ENCODE measurements at places on chromosomes 4 and X.

GRCh38 chrX:71652405-71652804 lies 14.9 kb upstream of the LOC101059915 start:
- DNase-seq, result peak; percentile 64

- no peak for DNase-seq
Measured at GRCh38 chr4:86921608-86922252, 13.1 kb upstream of the AFF1 start.

- no peak for DNase-seq
Measured at GRCh38 chrX:71154641-71155040, 10.0 kb downstream of the NLGN3 start.

DNA sequence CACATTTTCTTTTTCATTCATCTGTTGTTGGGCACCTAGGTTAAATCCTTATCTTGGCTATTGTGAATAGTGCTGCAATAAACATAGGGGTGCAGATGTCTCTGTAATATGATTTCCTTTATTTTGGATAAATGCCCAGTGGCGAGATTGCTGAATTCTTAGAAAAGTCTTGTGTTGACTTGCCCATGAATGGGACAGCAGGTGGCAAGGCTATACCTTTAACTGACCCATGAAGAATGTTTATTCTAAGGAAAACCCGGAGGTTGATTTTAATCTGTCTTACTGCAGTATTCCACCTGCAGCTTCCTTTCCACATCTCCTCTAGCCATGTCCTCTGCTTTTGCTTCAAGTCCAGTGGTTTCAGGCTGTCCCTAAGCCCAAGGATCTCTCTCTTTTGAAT lies 220.6 kb downstream of the SNCA start:
- DNase-seq, result no peak

DNA sequence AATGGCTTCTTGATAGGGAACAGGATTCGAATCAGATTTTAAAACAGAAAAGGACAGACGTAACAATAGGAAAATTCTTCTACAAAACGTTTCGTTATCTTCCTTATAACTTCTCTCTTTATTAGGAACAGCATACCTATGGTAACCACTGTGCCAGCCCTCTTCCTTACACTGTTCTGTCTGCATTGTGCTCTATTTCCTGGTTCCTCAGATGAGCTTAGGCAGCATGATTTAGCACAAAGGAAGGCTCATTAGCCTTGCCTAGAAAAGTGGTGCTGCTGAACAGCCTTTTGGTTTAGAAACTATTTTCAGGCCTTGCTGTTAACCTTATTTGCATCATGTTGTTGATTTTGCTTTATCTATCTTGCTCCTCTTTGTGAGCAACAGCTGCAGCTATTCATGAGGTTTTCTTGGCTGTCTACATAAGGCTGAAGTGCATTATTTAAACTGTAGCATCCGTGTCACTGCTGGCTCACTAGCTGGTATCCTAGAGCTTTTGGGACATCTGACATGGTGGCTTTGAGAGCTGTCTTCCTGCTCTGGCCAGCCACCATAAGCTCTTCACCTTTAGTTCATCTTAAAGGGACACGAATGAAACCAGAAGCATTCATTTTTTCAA lies 69.9 kb upstream of the NRK start:
- no peak for DNase-seq

DNA sequence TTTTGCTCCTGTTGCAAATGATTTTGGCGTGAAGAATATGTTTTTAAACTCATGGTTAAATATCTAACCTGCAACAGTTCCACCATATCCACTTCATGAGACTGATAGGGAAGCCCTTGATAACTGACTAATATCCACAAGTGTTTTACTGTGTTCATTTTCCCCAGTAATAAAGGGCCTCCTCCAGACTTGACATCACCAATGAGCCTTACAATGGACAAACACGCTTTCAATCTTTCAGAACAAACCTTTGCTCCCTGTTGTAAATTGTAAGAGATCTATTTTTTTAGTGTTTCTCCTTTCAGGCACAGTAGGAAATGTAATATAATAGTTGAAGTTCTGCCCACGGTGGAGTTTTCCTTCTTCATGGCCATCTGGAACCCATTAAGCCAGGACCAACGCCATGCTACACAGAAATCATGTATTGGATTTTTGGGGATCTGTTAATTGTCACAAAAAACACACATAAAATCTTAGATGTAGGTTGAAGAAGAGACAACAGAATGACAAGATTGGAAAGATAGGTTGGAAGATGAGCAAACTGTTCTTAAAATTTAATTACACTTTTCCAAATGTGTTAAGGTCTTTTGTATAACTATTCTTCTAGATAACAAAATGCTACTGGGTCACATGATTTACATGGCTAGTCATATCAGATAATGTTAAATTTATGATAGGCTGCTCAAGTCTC lies 1030.1 kb downstream of the FSTL5 start:
- no peak for DNase-seq

DNA sequence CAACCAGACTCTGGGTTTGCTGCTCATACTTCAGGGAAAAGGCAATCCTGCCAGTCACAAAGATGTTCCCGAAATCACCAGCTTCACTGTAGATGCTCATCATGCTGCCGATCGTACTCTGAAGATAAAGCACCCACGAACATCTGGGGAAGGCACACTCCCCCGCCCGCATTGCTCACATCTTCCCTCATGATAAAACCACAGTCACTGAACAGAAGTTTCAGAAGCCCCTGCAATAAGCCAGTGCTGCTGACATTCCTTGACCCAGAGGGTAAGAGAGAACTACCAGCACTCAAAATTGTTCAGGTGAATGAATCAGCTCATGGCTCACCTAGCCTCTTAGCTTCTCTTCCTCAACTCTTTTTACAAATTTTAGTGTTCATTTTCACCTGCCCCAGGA lies 43.1 kb downstream of the SRPX2 start:
- DNase-seq, result no peak

DNA sequence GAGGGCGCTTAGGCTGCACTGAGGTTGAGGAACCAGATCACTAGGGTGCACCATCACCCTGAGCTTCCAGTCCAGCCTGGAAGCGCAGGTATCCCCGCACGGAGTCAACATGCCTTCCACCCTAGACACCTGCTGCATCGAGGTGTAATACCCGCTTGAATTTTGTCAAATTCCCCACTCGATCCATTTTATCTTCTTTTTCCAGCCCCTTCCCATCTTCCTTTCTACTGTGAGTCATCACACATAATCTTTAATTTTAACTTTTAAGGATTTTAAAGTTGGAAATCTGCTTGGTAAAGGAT lies 821 bp downstream of the PLK4 start:
- DNase-seq, result no peak

DNA sequence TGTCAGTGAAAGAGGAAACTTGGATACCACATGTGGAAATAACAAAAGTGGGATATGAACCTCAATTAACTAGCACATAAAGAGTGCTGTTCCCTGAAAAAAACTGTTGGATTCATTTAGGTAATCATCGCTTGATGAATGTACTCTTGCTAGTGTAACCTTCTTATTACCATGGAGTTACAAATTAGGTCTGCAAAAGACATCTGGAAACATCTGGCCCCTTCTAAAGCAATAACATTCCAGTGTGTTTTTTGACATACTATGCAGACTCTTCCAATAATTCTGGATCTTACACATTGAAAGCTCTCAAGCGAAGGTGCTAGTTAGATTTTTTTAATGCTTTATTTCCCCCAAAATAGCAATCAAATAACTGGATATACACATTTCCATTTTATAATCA lies 134.6 kb downstream of the ATP10D start:
- no peak for DNase-seq

- no peak for DNase-seq
Measured at GRCh38 chrX:103904301-103904700, 58.1 kb upstream of the TMSB15B start.

DNA sequence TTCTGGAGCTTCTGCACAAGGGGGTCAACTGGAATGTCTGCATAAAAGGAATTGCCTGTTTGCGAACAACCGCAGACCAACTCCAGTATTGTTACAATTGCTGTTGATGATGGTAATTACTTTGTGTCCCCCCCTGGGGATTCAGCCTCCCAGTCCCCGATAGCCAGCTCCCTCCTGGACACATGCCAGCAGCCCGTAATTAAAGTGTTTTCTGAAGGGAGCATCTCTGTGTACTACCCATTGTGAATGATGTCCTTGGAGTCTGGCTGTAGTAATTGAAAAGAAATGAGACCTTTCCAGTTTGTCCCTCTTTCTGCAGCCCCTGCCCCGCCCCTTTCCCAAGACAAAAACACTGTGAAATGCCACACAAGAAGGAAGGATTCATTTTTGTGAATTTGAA lies 377.1 kb upstream of the LCORL start:
- DNase-seq, result no peak

DNA sequence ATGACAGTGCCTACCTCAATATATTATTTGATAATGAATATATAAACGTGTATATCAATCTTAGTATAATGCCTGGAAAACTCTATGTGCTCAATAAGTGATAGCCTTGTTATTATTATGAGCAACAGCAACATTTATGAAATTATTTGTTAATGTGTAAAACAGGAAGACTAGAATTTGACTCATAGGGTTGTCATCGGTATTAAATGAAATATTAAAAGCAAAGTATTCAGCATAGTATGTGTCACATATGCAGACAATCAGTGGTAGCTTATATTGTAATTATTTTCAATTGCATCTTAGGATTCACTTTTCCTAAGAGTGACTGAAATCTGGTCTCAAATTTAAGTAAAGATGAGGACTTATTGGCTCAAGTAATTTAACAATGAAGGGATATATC lies 24.6 kb downstream of the SPANXD start:
- DNase-seq, result no peak

GRCh38 chr4:139633661-139634060 lies 32.0 kb upstream of the MGST2 start:
- DNase-seq, result peak; percentile 76

DNA sequence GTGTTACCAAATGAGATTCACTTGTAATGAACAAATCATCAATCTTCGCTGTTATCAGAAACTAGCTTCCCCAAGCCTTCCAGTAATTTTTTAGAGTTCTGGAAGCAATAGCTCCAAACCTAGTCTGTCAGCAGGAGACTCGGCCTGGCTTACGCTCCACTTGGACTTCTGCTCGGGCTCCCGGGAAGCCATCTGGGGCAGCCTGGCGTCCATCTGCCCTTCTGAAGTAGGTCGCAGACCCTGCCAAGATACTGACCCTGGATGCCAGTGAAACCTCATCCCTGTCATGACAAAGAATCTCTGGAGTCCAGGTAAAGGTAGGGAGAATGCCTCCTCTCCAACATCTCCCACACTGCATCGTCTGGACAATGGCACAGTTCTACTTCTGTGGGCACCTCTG lies 493.8 kb upstream of the ZFP42 start:
- no peak for DNase-seq

DNA sequence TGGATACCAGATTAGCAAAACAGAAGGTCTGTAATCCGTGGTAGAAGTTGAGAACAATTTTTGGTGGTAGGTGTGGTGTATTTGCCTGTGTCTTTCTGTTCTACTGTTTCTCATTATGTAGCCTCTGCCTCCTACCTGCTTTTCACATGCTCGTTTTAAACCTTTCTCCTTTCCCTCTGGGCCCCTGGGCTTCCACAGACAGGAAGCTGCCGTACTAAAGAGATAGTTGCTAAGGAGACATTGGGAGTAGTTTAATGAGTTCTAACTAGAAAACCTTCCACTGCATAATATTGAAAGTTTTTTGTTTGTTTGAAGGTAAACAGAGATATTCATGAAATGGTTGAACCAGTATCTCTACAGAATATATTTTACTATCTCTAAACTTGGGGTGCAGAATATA lies 107.8 kb downstream of the STOX2 start:
- no peak for DNase-seq

DNA sequence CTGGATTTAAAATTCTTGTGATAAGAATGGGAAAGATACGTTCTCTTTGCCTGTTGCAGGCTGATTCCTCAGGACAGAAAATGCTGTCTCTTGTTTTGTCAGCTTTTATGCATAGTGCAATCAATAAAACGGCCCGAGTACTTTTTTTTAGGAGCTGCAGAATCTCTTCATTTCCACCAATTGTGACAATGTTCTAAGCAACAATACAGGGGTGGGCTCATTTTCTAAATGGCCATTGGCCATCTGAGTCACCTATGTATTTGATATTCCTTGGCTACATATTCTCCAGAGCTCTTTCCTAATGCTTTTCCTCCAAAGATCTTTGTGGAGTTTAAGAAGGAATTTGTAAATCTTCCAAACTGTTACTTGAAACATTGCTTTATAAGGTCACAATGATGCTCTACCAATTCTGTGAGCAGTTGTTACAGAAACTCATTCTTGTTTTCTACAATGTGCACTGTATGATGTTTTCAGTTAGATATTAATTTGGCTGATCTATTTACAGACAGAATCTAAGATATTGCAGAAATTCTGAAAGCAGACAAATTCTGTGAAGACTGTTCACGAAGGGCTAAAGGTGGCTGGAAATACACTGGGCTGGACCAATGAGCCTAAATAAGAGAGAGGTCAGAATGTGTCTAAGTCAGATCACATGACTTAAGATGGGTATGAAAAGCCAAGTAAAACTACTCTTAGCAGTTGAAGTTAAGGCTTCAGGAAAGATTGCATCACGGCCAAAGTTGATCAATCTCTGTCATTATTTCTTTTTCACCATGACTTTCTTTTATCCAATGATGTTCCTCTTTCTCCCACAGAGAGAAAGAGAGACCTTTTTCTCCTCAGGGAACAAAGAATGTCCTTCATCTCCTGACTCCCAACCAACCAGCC lies 33.4 kb downstream of the TAPT1 start:
- peak; percentile 40 for DNase-seq

- no peak for DNase-seq
Measured at GRCh38 chrX:68665502-68665901, 18.0 kb downstream of the STARD8 start.

GRCh38 chrX:68060506-68061205 lies 372.6 kb downstream of the OPHN1 start:
- no peak for DNase-seq

GRCh38 chr4:120434756-120435155 lies 368.1 kb upstream of the MAD2L1 start:
- no peak for DNase-seq

DNA sequence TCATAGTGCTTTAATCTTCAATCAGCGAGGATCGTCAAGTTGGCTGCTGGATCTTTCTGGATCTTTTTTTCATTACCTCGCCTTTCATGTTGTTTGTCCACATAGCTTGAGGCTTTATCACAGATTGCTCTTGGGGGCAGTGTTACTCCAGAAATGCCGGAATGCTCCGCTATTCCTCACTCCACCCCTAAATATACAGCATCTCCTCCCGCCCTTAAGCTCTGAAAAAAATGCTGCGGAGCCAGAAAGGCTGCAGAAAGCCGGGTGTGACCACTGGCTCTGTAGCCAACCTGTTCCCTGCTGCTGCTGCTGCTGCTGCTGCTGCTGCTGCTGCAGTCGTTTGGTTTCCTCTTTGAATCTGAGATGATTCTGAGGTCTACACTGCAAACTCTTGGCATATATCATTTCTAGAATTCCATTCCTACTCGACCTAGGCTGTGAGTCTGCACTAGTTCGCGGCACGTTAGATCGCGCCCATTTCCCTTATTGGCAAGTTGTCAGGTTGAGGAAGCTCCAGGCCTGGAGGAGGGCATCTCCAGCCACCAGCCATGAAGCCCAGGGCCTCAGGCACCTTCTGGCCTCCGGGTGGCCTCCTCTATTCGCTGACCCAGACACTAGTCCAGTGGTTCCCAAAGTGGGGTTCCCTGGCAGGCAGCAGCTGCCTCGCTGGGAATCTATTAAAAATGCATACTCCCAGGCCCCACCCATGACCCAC lies 34.2 kb downstream of the WDR13 start:
- DNase-seq, result peak; percentile 90

GRCh38 chr4:76950956-76951671 lies 1.6 kb downstream of the SEPTIN11 start:
- peak; percentile 10 for DNase-seq

GRCh38 chr4:105674011-105674410 lies 34.5 kb downstream of the INTS12 start:
- DNase-seq, result no peak

- peak; percentile 95 for DNase-seq
Measured at GRCh38 chr4:158809611-158810486, 41.0 kb downstream of the FNIP2 start.

- no peak for DNase-seq
Measured at GRCh38 chrX:82127228-82128123, 925.6 kb downstream of the SH3BGRL start.

Data from lung microvascular endothelial cell (primary cell).